ENCODE measurements at places on chromosomes 4 and X. TPM values are rescaled to one million over a fixed set of nuclear protein-coding genes. Genes with fewer than 3 reads are reported as not detected.

The REPS2 gene
- 26.3 TPM for total RNA-seq

The APELA gene
- not detected for total RNA-seq

The GAGE13 gene
- total RNA-seq: not detected

The POU4F2 gene
- not detected for total RNA-seq

The ZNF157 gene
- total RNA-seq: 5.1 TPM

The SEC24B gene
- total RNA-seq: 33.4 TPM

The ODAPH gene
- total RNA-seq: not detected

The CCSER1 gene
- 155 TPM for total RNA-seq

The DGAT2L6 gene
- not detected for total RNA-seq

The SYP gene
- 273 TPM for total RNA-seq

The DMP1 gene
- not detected for total RNA-seq

The TLR2 gene
- total RNA-seq: 1.6 TPM

The ETDB gene
- not detected for total RNA-seq

The IL15 gene
- 1.6 TPM for total RNA-seq

The KIAA1210 gene
- under 0.01 TPM for total RNA-seq

The PRSS12 gene
- total RNA-seq: 21.7 TPM

The ASB5 gene
- total RNA-seq: 0.46 TPM

The SRPX gene
- total RNA-seq: 5.3 TPM

The MAGEB17 gene
- not detected for total RNA-seq

The CFAP47 gene
- 45.4 TPM for total RNA-seq

The SSX2B gene
- not detected for total RNA-seq

The MAB21L2 gene
- total RNA-seq: 3.0 TPM

The GPRASP1 gene
- 65.3 TPM for total RNA-seq

The GPRIN3 gene
- total RNA-seq: 42.9 TPM

The TREX2 gene
- total RNA-seq: 2.3 TPM
